Activated naive CD8-positive, alpha-beta T cell treated with anti-CD3 and anti-CD28 coated beads, Interleukin-2, amount 50 U/mL, for 16 hours (primary cell): ENCODE measurements at places on chromosomes 13 and 19.

GRCh38 chr19:32687681-32688080, 3.9 kb upstream of the NUDT19 start:
- DNase-seq, result no peak

DNA sequence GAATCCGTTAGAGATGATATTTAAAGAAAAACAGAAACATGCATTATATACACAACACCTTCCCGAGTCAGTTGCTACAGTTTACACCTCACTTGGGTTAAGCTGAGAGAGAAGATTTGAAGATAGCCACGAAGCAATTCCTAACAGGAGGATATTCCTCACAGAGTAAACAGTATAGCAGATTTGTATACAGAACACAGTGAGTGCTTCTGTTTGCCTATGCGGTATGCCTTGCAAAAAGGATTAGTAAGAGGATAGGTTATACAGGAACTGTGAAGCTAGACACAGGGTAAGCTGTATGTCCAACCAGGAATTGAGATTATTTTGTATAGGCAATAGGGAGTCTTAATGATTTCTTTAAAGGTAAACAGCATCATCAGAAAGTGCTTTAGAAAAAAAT, 471.8 kb downstream of the LIG4 start:
- no peak for DNase-seq

GRCh38 chr19:33724021-33724720, 72.5 kb upstream of the KCTD15 start:
- DNase-seq, result no peak

DNA sequence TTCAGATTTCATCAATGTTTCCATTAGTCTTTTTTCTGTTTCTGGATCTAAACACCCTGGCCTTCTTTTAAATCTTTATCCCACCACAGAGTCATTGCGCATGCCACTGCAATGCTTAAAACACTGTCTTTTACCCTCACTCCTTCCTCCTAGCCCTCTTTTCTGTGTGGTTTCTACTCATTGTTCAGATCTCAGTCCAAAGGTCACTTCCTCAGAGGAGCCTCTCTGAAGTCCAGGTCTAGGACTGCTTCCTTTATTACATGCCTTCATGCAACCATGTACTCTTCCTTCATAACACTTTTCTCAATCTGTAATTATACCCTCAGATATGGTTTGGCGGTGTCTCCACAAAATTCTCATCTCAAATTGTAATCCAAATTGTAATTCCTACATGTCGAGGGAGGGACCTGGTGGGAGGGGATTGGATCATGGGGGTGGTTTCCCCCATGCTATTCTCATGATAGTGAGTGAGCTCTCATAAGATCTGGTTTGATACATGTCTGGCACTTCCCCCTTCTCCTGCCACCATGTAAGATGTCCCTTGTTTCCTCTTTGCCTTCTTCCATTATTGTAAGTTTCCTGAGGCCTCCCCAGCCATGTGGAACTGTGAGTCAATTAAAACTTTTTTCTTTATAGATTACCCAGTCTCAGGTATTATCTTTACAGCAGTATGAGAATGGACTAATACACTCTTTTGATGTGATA, 808.9 kb downstream of the DIAPH3 start:
- no peak for DNase-seq
